ENCODE measurements at places on chromosomes 12 and 14. TPM values are rescaled to one million over a fixed set of nuclear protein-coding genes. Genes with fewer than 3 reads are reported as not detected.

FGF23 gene
- total RNA-seq = not detected

- no peak for DNase-seq
These were observed 18.8 kb upstream of the FAIM2 start for GRCh38 chr12:49922349-49923034.

DENND5B gene
- 18.1 TPM for total RNA-seq

RAB5B gene
- 31.7 TPM for total RNA-seq

LRRC9 gene
- not detected for total RNA-seq

PPP4R4 gene
- 17.6 TPM for total RNA-seq

GPR68 gene
- total RNA-seq = 11.6 TPM

GLIPR1L2 gene
- 1.8 TPM for total RNA-seq

DNA sequence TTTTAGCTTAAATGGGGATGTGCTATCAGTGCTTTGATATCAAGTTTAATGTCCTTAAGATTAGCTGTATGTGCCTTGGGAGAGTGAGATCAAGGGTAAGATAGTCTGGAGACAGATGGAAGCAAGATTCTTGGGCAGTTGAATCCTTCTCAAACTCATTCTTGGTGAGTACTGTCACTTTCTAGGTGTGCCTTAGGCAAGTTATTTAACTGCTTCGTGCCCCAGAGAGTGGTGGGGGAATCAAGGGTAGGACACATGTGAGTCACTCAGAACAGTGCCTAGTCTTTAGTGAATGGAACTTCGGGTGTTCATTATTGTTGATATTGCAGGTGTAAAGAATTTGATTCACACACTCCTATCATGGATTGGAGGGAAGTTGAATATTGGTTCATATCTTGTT, 803.7 kb downstream of the DIO2 start:
- no peak for DNase-seq

DNA sequence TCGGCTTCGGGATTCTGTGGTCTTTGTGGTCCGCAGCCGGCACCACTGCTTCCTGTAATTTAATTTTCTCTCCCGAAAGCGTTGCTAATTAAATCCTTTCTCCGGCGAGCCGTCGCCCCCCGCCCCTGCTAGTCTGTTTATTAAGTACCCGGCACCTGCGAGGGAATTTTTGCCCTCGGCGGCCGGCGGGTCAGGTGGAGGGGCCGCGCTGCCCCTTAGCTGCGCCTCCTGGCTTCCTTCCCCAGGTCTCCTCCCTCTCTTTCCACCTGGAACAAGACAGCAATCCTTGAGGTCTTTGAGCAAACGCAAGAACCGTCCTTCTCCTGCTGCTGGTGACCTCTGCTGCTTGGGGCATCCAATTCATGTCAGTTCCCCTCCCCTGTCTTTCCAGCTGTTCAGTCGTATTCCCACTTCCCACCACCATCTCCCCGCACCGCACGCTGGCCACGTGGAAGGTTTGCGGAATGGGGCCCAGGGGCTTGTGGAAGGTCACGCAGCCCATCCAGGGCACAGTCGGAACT, 16.2 kb downstream of the ZDHHC22 start:
- DNase-seq = no peak

DNA sequence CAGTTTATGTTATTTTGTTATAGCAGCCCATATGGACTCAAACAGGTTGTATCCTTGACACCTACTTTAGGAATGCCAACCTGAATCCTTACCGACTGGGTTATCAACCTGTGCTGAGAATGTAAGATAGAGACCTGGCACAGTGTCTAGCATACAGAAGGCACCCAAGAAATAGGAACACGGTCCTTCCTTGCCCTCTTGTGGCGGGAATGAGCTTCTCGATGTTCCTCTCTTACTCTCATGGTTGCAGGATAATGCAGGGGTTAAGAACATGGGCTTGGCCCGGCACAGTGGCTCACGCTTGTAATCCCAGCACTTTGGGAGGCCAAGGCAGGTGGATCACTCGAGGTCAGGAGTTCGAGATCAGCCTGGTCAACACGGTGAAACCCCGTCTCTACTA, 6.5 kb downstream of the C12orf43 start:
- DNase-seq = peak; percentile 32

DNA sequence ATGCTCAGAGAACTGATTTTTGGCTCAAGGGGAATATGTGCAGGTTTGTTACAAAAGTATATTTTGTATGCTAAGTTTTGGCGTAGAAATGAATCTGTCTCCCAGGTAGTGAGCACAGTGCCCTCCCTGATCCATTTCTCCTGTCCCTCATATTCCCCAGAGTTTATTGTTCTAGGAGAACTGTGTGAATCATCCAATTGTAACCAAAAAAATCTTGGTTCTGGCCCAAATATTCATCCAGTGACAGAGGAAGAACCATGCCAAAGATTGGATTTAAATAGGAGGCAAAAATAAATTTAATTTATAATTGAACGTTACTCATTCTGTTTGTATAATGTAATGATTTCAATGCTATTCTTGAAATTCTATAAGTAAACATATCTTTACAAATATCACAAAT, 4.8 kb downstream of the CATSPERB start:
- no peak for DNase-seq

DNA sequence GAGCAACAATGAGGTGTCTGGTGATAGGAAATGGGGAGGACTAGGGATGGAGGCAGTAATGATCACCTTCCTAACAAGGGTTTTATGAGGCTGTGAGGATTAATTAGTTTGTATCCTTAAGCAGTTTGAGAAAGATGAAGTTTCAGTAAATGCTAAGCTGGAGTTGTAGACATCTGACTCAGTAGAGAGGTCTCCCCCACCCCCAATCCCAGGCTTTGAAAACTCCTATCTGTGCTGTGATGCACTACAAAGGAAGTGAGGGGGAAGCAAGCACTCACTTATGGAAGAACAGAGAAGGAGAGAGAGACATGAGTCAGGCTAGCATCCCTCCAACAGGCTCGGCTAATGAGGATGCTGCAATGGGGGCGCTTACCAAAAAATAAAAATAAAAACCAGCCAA, 5.5 kb upstream of the BCL11B start:
- peak; percentile 50 for DNase-seq

GRCh38 chr12:124203176-124203575, 91.7 kb upstream of the RFLNA start:
- no peak for DNase-seq

KRT3 gene
- not detected for total RNA-seq

GRCh38 chr12:91551242-91551641, 368.6 kb upstream of the DCN start:
- no peak for DNase-seq

- no peak for DNase-seq
These were observed 40.4 kb upstream of the DIO3 start for GRCh38 chr14:101520621-101521472.

CABP1 gene
- total RNA-seq = not detected

GRCh38 chr14:100476012-100476822, 111.0 kb downstream of the BEGAIN start:
- DNase-seq = peak; percentile 100

BIN2 gene
- total RNA-seq = not detected

GRCh38 chr12:2290091-2290490, 237.3 kb downstream of the CACNA1C start:
- no peak for DNase-seq

GRCh38 chr12:56103823-56104108, 593 bp upstream of the PA2G4 start:
- DNase-seq = no peak

DNA sequence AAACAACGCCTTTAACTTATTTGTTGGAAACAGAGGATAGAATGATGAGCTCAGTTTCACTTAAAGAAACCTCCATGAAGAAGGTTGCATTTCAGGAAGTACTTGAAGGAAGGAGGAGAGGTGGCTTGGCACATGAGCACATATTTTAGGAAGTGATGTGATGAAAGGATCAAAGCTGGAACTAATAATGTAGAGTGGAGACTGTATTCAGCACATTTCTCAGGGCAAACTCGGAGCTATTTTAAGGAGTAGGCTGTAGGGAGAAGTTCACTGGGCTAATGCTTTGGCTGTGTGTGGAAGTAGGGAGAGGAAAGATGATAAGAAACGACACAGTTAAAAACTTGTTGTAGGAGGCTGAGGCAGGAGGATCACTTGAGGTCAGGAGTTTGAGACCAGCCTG, 272.8 kb downstream of the AKAP6 start:
- no peak for DNase-seq

CLEC1B gene
- total RNA-seq = not detected

- peak; percentile 33 for DNase-seq
These were observed 358.6 kb downstream of the DUSP6 start for GRCh38 chr12:88993651-88994050.

CLEC12A gene
- not detected for total RNA-seq

NOVA1 gene
- total RNA-seq = 2.4 TPM

GRCh38 chr12:16523284-16523950, 82.5 kb downstream of the LMO3 start:
- no peak for DNase-seq

NELL2 gene
- total RNA-seq = 19.9 TPM

GRCh38 chr14:85214471-85214870, 315.5 kb upstream of the FLRT2 start:
- DNase-seq = no peak

- DNase-seq = peak; percentile 76
These were observed 522 bp downstream of the TUBA1A start for GRCh38 chr12:49188201-49188915.

LIN7A gene
- 0.12 TPM for total RNA-seq

HSP90B1 gene
- total RNA-seq = 840 TPM

DNA sequence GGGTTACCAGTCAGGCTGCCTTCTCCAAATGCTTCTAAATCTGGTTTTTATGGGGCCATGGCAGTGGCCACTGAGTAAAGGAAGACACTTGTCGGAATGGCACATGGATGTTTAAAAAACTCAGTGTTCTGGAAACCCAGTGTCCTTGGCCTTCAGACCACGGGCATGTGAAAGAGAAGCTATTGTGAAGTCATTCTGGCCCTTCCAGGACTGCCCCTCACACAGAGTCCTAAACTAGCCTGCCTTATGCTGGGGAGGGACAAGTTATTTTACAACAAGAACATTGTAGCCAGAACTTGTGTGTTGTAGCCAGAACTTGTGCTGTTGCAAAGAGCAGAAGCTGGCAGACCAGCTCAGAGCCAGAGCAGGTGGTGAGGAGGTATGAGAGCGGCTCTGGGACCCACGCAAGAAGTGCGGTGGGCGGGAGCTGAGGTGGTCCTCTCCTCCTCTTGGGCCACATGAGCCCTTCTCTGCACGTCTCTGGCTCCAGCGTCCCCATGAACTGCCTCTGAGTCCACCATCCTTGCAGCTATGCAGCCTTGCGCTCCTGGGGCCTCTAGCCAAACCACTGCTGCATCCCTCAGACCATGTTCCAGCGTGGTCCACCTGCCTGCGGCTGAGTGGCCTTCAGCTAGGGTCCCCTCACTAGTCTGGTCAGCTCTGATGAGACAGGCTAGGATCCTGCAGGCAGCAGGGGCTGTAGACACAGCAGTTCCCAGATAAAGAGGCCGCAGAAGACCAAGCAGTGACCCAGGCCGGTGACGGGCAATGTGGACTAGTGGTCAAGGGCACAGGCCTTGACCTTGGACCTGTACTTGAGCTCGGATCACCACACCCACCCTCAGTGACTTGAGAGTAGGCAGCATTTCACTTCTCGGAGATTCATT, 32.5 kb downstream of the MMAB start:
- DNase-seq = no peak

TAS2R20 gene
- total RNA-seq = not detected

GRCh38 chr14:100442498-100443490, 119.7 kb downstream of the SLC25A47 start:
- no peak for DNase-seq

GRCh38 chr12:33639975-33640374, 200.4 kb upstream of the SYT10 start:
- DNase-seq = no peak

GRCh38 chr12:111440152-111440551, 34.4 kb downstream of the SH2B3 start:
- DNase-seq = no peak

TSPAN8 gene
- not detected for total RNA-seq

GRCh38 chr12:92488735-92489134, 214.1 kb upstream of the PLEKHG7 start:
- no peak for DNase-seq

GRCh38 chr12:69168363-69168762, 71.0 kb upstream of the CPSF6 start:
- no peak for DNase-seq

- peak; percentile 51 for DNase-seq
These were observed 66.4 kb downstream of the TESC start for GRCh38 chr12:117032593-117033381.

- DNase-seq = no peak
These were observed 392.1 kb downstream of the RPS29 start for GRCh38 chr14:49194067-49194466.

DNA sequence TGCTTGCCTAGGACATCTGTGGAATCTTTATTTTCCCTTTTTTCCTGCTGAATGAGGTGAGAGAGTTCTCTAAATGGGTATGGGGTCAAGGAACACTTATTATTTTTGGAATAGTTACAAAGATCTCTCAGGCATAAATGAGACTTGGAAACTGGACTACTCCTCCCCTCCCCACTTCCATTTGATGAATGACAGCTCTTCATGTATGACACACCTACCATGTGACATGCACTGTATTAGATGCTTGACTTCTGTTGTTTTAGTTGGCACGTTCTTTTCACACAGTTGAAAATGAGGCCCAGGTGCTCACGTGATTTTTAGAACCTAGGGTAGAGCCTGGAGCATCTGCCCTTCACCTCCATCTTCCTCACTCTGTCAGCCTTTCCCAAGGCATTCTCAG, 62.4 kb downstream of the VCPKMT start:
- no peak for DNase-seq
